Left lung (tissue), 14 donors: ENCODE measurements at places on chromosomes 11 and 22. TPM values are rescaled to one million over a fixed set of nuclear protein-coding genes. Genes with fewer than 3 reads are reported as not detected.
A peak's percentile ranks its signal among the peaks of the same experiment; 100 is the strongest.

DNA sequence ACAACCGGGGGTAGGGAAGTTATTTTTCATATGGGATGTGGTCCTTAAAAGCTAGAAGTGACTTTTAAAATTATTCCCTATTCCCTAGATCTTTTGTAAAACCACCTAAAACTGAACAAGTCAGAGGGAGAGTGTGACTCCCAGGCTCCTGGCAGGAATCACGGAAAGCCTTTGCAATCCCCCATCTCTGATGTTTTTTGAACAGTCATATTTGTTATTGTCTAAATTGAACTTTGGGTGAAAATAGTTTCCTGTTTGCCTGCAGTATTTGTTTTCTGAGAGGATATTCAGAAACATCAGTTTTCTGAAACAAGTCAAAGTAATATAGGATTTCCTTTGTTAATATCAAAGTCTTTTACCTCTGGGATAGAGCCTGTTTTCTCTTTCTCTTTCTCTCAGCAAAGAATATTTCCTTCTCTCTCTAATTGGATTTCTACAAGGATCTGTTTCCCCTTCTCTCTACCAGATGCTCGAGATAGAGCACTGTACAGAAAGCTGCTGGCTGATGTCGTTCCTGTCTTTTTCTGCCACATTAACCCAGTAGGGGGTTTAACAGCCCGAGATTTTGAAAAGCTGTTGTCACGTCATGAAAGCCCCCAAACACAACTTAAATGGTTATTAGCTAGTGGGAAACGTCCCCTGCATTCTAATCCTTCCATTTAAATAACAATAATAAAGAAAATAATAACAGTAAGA lies 132.2 kb upstream of the PITPNB start:
- no peak overlapping the region for H3K4me3 ChIP-seq
- no peaks in the 10 kb centered on the region for H3K36me3 ChIP-seq
- no peak for DNase-seq
- no peak overlapping the region for H3K27ac ChIP-seq

SAA2 gene
- total RNA-seq = 92.5 TPM

KDM4E gene
- total RNA-seq = not detected

- peaks cover 10% of the 10 kb centered on the region for H3K4me1 ChIP-seq
- H3K27ac ChIP-seq = peak within 1 kb of the TSS; percentile 30
- no peaks in the 10 kb centered on the region for H3K36me3 ChIP-seq
- H3K4me3 ChIP-seq = no peak within 1 kb of the TSS
- DNase-seq = no peak
- H3K27me3 ChIP-seq = no peaks in the 10 kb centered on the region
Observed at GRCh38 chr22:17562906-17563870, at the start of gene SLC25A18. Gene SLC25A18, plus strand, starts transcription at chr22:17563498. Its CDS starts 16,447 bp downstream, at chr22:17579945.

KDELR3 gene
- total RNA-seq = 53.8 TPM

KLHDC7B gene
- total RNA-seq = 0.29 TPM

DNA sequence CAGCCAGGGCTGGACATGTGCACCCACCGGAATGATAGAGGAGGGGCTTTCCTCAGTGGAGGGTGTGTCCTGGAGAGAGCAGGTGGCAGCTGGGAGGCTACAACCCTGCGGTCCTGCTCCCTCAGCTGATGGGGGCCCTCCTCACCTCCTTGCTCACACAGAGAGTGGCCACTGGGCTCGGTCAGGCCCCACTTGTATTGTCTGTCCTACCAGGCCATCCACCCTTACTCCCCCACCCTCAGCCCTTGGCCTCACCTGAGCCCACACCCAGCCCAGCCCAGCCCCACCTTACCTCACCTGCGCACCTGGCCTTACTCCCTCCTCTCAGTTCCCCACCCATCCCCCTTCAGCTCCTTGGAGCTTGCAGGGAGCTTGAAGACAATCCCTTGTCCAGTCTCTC lies 3.1 kb downstream of the TRPM5 start:
- H3K27ac ChIP-seq = no peak overlapping the region
- H3K27me3 ChIP-seq = peaks cover 36% of the 10 kb centered on the region
- H3K4me3 ChIP-seq = no peak overlapping the region
- no peaks in the 10 kb centered on the region for H3K36me3 ChIP-seq
- peak; percentile 43 for DNase-seq
- peaks cover 5% of the 10 kb centered on the region for H3K4me1 ChIP-seq

DNA sequence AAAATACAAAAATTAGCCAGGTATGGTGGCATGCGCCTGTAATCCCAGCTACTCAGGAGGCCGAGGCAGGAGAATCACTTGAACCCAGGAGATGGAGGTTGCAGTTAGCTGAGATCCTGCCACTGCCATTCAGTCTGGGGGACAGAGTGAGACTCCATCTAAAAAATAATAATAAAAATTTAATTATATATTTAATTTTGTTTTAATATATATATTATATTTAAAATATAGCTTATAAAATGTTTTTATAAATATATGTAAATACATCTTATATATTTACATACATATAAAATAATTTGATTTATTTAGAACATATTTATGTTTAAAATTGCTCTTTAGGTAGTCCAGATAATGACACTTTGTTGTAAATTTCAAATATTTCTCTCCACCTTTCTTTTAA lies 82.9 kb downstream of the SPON1 start:
- no peaks in the 10 kb centered on the region for H3K4me1 ChIP-seq
- no peak overlapping the region for H3K27ac ChIP-seq
- H3K36me3 ChIP-seq = no peaks in the 10 kb centered on the region
- H3K4me3 ChIP-seq = no peak overlapping the region
- DNase-seq = no peak
- no peaks in the 10 kb centered on the region for H3K27me3 ChIP-seq

- no peak for DNase-seq
- no peaks in the 10 kb centered on the region for H3K4me1 ChIP-seq
- H3K4me3 ChIP-seq = no peak overlapping the region
- no peak overlapping the region for H3K27ac ChIP-seq
Observed at GRCh38 chr11:38272376-38272775, 1674.3 kb upstream of the RAG2 start.

CABP7 gene
- not detected for total RNA-seq

DNA sequence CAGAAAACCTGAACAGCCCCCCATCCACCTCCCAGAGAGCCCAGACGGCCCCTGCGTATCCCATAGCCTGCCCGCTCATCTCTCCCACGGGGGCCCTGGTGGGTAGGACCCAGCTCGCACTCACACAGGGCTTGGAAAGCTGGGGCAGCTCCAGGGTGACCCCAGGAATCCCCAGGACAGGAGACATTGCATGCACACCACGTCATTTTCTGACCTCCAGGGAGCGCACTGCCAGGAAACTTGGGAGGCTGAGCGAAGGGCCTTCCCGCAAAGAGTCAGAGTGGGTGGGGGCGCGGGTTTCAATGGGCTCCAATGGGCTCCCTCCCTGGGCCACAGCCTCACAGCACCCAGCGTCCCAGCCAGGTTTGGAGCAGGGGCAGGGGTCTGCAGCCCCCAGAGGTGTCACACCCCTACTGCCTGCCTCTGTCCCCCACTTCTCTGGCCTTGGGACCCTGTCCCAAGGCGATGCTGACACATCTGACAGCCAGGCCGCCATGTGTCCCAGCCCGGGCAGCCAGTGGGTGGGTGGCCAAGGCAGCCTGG lies 8.2 kb upstream of the SYT8 start:
- no peak overlapping the region for H3K4me3 ChIP-seq
- peaks cover 56% of the 10 kb centered on the region for H3K27me3 ChIP-seq
- H3K4me1 ChIP-seq = peaks cover 28% of the 10 kb centered on the region
- no peaks in the 10 kb centered on the region for H3K36me3 ChIP-seq
- DNase-seq = peak; percentile 80

- no peak overlapping the region for H3K27ac ChIP-seq
- H3K4me1 ChIP-seq = peaks cover 11% of the 10 kb centered on the region
- DNase-seq = peak; percentile 44
- no peak overlapping the region for H3K4me3 ChIP-seq
Observed at GRCh38 chr22:46429325-46429853, 93.9 kb downstream of the TRMU start.

SMIM38 gene
- total RNA-seq = 0.24 TPM

- no peak overlapping the region for H3K27ac ChIP-seq
- no peaks in the 10 kb centered on the region for H3K4me1 ChIP-seq
- no peaks in the 10 kb centered on the region for H3K27me3 ChIP-seq
- no peak for DNase-seq
Observed at GRCh38 chr22:27984001-27984695, 65.1 kb upstream of the PITPNB start.

GRCh38 chr22:42243802-42244060 lies 26.7 kb downstream of the TCF20 start:
- no peak for DNase-seq
- H3K4me1 ChIP-seq = no peaks in the 10 kb centered on the region
- H3K27ac ChIP-seq = no peak overlapping the region
- no peaks in the 10 kb centered on the region for H3K36me3 ChIP-seq
- no peaks in the 10 kb centered on the region for H3K27me3 ChIP-seq

DNA sequence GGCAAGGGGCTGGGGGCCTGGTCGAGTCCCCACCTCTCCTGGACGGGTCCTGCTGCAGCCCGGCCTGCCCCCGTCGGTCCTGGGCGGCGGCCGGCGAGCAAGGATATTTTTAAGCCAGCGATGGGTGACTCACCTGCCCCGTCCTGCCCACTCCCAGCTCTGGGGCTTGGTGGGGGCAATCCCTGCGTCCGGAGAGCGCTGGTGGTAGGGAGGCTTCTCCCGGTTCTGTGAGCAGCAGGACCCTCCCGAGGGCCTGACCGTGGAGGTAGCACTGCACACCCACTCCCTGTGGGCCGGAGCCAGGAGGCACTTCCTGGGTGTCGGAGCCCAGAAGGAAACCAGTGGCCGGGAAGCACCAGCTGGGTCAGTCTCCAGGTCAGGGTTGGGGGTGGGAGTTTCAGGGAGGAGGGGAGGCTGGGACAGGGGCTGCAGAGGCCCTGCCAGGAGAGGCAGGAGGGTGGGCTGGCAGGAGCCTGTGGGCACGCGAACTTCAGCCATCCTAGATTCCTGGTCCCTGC lies 467 bp downstream of the EPS8L2 start:
- no peaks in the 10 kb centered on the region for H3K27me3 ChIP-seq
- H3K36me3 ChIP-seq = peaks cover 31% of the 10 kb centered on the region
- H3K4me3 ChIP-seq = peak overlapping the region; percentile 40
- peaks cover 14% of the 10 kb centered on the region for H3K4me1 ChIP-seq
- peak overlapping the region; percentile 72 for H3K27ac ChIP-seq
- no peak for DNase-seq

GRCh38 chr11:115159207-115159606 lies 345.0 kb downstream of the CADM1 start:
- no peaks in the 10 kb centered on the region for H3K36me3 ChIP-seq
- no peak for DNase-seq
- no peaks in the 10 kb centered on the region for H3K27me3 ChIP-seq

PHOX2A gene
- not detected for total RNA-seq

DNA sequence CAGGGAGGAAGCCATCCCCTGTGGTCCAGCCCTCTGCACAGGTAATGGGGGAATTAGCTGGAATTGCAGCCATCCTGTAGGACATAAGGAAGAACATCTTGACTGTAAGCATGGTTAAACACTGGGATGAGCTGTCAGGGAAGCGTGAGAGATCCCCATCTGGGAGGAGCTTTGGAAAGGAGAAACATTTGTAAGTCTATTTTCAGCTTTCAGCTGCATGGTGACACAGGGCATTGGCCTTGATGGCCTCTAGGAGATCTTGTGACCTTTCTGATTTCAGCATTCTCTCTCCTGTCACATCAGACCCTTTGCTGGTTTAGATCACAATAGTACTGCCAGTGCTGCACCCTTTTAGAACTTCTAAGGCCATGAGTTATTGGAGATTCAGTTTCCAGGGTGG lies 47.1 kb downstream of the BCR start:
- H3K36me3 ChIP-seq = peaks cover 6% of the 10 kb centered on the region
- no peak overlapping the region for H3K4me3 ChIP-seq

DNA sequence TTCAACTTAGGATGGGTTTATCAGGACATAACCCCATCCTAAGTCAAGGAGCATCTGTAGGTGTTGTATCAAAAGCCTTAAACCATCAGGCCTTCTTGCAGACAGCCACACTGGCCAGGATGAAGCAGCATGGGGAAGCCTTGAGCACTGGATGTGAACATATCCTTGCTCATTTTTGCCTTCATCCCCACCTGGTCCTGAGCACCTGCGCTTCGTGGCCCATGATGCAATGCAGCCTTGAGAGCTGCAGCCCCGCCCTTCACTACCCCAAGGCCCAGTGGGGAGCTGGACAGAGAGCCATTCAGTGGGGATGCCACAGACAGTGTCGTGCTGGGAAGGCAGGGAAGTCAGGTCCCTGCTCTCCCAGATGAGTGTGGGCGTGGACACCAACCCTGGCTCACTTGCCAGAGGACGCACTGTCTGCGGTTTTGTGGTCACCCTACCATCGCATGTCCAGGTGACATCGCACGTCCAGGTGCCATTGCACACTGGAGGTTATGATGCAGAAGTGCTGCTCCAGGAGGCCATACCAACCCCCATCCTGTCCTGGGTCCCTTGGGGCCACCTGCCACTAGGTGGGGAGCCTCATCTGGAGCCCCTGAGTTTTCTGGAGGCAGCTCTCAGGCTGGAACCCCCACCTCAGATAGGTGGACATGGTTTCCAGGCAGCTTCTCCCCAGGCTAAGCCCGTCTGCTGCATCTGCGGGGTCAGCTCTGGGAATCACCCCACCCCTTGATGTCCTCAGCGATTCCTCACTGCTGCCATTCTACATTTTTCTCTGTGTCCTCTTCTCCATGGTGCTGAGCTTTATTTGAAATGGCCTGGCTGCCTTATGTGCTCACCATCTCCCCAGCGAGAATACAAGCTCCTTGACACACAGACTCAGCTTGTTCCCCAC lies 14.4 kb downstream of the GNAZ start:
- no peak for DNase-seq
- H3K36me3 ChIP-seq = no peaks in the 10 kb centered on the region
- no peak overlapping the region for H3K27ac ChIP-seq
- no peak overlapping the region for H3K4me3 ChIP-seq

- H3K36me3 ChIP-seq = no peaks in the 10 kb centered on the region
- H3K27me3 ChIP-seq = no peaks in the 10 kb centered on the region
- no peak overlapping the region for H3K4me3 ChIP-seq
- no peak for DNase-seq
Observed at GRCh38 chr11:116454020-116454645, 318.7 kb downstream of the BUD13 start.

RIC3 gene
- 8.6 TPM for total RNA-seq

PICALM gene
- 159 TPM for total RNA-seq

GRCh38 chr22:44557064-44557748 lies 59.2 kb upstream of the RTL6 start:
- no peak overlapping the region for H3K27ac ChIP-seq
- no peaks in the 10 kb centered on the region for H3K36me3 ChIP-seq
- no peaks in the 10 kb centered on the region for H3K27me3 ChIP-seq

DNA sequence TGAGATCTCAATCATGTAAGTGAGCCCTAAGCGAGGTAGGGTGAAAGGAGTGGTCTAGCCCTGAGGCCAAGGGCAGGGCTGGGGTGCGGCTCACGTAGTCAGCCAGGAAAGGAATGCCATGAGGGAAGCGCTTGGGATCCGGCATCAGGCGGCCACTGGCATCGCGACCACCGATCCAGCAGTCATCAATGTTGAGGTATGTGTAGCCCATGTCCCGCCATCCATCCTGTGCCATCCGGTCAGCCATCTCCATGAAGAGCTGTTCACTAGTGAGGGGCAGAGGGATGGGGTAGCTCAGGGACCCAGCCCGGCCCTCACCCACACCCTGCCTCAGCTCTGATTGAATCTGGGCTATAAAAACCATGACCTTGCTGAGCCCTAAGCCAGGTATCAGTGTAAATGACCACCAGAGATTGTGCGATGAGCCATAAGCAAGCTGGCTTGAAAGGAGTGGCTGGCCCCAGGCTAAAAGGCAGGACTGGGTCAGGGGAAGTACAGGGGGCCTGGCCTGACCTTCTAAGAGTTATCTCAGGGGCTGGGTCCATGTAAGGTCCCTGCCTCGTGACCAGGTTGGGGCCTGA lies 2.9 kb downstream of the NAGA start:
- H3K27ac ChIP-seq = no peak overlapping the region
- no peak overlapping the region for H3K4me3 ChIP-seq
- no peak for DNase-seq
- peaks cover 13% of the 10 kb centered on the region for H3K4me1 ChIP-seq
- H3K36me3 ChIP-seq = peaks cover 55% of the 10 kb centered on the region
- no peaks in the 10 kb centered on the region for H3K27me3 ChIP-seq
